ENCODE measurements at places on chromosomes 2 and 18.

DNA sequence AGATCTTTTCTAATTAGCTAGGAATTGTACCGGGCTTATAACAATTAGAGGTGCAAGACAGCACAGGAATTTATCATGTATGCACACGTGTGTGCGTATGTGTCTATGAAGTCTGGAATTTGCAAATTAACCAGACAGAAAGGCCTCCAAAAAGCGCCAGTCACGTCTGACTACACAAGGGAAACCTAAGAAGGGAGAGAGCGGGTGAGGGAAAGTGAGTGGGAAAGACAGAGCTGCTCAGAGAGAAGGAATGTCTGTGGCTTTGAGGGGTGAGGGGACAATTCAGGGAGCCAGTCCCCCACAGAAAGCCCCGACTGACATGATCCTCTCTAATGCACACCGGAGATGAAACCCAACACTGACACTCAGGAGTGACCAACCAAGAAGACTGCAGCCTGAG, 197.7 kb upstream of the SH3BP4 start:
- DNase-seq: no peak

GRCh38 chr2:127884436-127884835, 1.3 kb downstream of the AMMECR1L start:
- peak; percentile 63 for DNase-seq

DNA sequence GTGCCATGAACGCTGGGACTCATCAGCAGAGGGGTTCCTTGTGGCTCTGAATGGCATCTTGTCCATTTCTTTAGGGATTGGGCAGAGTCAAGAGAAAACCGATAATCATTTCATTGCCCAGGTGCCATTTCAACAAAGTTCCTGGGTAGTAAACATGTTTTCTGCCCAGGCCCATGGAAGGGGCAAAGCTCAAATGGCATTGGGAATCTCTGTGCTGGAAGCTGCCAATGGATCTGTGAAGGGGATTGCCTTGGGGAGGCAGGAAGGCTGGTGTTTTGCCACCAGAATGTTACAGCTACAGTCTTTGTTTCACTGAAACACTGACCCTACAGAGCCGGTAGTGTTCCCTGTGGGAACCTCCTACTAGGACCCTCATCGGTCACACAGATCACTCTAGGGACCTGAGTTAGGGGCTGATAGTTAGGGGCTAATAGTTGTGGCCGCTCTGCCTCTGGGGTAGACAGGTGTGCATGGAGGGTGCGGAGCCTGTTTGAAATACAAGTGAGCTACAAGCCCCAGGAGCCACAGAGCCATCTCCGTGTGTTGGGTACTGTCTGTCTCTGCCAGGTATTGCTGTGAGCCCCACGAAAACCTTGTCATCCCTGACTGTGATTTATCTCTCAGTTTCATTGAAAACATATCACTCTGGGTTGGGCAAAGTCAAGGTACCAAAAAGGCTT, 224.4 kb upstream of the COPS8 start:
- no peak for DNase-seq

DNA sequence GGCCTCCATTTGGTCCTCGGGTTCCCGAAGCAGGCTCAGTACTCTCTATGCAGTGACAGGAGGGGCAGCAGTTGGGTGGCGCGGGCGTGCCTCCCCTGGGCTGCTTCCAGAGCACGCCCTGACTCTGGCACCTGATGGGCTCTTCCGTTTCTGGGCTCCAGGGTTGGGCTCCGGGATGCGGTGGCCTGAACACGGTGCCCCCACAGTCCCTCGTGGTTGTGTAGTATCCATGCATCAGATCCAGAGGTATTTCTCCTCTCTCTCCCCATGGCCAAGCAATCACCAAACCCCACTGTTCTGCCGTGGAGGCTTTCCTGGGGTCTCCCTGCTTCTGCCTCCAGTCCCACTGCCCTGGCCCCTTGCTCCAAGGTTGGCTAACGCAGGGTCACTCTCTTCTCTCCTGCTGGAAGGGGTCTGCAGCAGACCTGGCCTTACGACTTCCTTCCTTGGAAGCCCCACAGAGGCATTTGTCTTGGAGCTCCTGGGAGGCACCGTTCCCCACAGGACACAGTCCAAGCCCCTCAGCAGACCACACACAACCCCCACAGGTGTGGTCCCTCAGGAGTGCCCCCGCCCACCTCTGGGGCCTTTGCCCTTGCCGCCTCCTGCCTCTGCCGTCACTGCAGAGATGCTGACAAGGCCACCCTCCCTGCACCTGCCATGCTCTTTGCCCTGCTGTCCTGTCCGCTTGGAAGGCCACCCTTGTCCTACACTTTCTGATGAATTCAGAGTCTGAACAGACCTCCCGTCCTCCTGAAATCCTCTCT, 136.6 kb upstream of the ASB18 start:
- DNase-seq: no peak

DNA sequence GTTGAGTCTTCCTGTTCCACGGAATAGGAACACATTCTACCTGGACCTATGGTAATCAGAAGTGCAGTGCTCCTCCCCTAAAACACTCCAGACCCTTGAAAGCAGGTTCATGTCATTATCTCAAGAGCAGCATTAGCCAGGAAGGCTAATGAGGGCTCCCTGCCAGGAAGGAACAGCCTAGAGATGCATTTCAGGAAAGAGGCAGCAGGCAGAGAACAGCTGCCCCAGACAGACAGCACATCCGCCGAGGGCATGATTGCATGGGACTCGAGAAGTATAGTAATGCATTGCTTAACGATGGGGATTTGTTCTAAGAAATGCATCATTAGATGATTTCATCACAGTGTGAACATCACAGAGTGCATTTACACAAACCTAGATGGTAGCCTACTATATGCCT, 171.5 kb downstream of the ALK start:
- peak; percentile 3 for DNase-seq

DNA sequence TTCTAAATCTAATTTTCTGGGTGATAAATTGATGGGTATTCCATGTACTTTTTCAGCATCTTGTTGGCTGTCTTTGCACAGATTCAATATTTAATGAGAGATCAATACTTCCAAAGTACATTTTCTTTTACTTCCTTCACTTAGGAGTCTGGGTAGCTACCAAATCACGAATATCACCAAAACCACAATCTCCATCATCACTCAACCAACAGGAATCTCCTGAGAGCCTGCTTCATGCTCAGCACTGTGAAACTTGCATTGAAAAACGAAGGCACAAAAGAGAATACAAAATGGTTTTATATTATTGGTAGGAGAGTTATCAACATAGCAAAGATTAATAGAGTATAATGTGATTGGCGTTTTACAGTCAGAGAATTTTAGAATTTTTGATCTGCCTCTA, 261.5 kb upstream of the DSEL start:
- DNase-seq: no peak

DNA sequence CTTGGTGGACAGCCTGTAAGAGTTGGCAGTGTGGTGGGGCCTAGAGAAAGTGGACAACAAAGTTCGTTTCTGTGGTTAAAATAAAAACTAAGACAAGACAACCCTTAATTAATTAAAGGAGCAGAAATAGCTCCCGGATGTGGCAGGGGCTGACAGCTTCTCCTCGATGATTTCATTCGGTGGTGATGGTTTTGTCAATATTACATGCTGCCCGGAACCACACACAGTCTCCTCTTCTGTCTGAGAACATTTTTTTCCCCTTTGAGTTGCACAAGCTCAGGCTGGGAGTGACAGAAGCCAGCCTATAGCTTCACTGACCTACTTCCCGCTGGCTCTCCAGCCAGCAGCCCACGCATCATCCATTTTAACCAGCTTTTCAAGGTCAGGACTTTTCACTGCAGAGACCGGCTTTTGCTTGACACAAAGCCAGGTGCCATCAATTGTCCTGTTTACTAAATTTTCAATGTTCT, 378.8 kb downstream of the SLC4A3 start:
- DNase-seq: peak; percentile 93

GRCh38 chr2:42359965-42360483, 993 bp downstream of the COX7A2L start:
- DNase-seq: peak; percentile 79

- no peak for DNase-seq
Measured at GRCh38 chr18:5630057-5630899, 86.5 kb upstream of the EPB41L3 start.

DNA sequence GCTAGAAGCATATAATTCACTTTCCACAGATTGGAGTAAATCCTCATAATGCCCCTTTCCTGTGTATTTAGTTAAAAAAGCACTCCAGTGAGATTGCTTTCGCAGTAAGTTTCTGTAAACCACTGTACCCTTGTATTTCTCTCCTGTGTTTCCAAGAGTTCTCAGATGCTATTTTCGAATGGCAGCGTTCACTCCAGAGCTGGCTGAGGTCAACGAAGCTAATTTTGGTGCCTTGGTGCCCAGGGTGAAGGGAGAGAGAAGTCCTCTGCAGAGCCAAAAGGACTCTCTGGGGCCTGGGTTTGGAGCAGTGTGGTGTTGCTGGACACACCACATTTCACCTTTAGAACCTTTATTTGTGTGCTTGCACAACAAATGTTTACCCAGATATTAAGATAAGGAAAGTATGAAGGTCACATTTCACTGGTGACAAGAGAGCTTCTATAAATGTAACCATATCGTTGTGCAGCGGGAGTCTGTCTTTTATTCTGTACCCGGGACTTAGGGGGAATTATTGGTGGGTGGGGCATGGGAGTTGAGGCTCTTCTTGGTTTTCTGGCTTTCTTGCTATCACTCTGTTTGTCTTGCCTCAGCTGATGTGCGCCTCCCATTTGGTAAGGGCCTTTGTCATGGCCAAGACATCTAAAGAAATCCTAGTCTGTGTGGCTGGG, 9.9 kb downstream of the EPAS1 start:
- DNase-seq: no peak

DNA sequence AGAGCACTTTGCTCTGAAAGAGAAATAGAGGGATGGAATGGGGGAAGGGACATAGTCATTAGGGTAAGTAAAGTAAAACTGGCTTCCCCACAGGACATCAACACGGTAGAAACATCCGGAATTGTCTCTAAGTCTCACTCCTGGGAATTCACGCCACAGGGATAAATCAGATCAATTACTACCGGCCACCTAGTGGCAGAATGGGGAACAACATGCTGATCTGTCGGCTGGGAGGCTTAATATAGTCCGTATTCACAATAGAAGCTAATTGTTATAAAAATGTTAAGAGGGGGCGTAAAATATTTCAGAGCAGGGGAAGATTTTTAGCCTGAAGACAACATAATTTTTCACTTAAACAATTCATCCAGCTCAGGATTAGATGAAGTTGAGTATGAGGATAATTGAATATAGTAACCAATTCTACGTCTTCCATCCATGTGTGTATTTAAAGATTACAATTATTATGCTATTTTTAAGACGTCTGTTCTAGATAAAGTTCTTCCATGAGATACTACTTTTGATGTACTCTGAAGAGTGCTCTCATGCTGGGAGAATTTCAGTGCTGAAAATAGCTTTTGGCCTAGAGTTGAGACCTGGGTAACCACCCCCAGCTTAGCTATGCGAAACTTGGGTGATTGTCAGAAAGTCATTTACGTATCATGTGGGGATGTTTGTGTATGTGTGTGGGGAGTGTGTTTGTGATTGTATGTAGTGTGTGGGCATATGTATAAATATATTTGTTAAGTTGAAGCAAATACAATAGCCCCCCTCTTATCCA, 65.7 kb downstream of the LRRTM1 start:
- DNase-seq: peak; percentile 31

All from amniotic epithelial cell (primary cell).